DMS 273 treated with DMSO at 0.1 percent for 48 hours (cell line): ENCODE measurements at places on chromosomes 12 and 14.
A peak's percentile ranks its signal among the peaks of the same experiment; 100 is the strongest.

DNA sequence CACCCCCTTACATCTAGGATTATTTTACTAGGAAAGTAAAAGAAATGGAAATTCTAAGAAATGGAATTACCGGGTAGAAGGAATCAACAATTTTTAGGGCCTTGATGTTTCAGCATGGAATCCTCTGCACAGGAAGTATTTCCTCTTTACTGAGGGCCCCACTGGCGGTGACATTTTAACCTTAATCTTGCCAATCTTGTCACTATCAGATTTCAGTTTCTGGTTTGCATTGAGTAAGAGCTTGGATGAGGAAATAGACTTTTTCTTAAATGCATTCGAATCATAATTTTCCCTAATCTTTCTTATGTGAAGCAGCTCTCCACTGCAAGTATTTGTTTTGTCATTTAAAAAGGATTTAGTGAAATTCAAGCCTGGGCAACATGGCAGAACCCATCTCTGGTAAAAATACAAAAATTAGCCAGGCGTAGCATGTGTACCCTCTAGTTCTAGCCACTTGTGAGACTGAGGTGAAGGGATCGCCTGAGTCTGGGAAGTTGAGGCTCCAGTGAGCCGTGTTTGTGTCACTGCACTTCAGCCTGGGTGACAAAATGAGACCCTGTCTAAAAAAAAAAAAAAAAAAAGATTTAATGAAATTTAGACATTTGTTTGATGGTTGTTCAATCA, 40.7 kb downstream of the TPCN1 start:
- DNase-seq, result no peak

- DNase-seq, result no peak
These were observed 47.7 kb downstream of the CLMN start for GRCh38 chr14:95272057-95272456.

DNA sequence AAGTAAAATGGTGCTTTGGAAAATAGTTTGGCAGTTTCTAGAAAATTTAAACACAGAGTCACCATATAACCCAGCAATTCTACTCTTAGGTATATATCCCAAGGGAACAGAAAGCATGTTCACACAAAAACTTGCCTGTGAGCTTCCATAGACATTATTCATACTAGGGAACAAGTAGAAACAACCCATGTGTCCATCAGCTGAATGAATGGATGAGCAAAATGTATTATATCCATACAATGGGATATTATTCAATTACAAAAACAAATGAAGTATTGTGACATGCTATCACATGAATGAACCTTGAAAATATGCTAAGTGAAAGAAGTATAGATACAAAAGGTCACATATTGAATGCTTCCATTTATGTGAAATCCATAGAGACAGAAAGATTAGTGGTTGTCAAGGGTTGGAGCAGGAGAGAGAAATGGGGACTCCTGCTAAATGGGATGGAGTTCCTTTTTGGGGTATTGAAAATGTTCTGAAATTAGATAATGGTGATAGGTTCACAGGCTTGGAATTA, 7.9 kb downstream of the SLC10A1 start:
- no peak for DNase-seq

DNA sequence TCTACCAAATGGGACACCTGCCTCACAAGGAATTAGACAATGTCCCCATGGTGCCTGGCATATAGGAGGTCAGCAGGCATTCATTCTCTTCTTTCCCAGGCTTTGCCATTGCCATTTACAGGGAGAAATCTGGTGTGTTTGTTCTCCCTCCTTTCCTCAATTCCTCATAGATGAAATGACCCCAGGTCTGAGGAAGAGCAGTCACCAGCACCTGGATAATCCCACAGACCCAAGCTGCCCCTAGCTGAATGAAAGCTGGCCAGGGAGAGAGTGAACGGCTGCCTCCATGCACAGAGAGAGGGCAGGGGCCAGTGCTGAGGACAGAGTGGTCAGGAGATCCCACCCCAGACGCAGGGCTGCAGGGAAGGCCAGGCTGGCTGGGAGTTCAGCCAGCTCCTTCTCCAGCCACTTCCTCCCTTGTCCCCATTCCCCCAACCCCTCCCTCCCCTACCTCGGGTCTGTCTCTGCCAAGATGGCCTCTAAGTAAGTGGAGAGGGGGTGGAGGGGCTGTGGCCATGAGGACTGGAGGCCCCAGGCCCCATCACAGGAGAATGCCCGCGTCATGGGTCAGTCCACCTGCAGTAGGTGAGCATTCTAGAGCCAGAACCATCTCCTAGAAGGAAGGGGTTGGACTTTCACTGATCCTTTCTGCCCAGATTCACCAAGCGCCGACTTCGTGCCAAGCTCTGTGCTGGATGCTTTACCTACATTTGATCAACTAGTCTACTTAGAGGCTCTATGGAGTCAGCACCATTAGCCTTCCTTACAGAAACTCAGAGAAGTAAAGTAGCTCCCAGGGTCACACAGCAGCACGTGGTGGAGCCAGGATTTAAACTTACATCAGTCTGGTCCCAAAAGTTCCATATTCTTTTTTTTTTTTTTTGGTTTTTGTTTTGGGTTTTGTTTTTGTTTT, 2.0 kb upstream of the KRT4 start:
- no peak for DNase-seq

GRCh38 chr14:52399104-52399503, 85.0 kb downstream of the PTGER2 start:
- DNase-seq, result no peak

GRCh38 chr12:12195081-12195480, 71.8 kb downstream of the LRP6 start:
- no peak for DNase-seq

- DNase-seq, result no peak
These were observed 190.2 kb downstream of the KIF26A start for GRCh38 chr14:104328607-104329006.

DNA sequence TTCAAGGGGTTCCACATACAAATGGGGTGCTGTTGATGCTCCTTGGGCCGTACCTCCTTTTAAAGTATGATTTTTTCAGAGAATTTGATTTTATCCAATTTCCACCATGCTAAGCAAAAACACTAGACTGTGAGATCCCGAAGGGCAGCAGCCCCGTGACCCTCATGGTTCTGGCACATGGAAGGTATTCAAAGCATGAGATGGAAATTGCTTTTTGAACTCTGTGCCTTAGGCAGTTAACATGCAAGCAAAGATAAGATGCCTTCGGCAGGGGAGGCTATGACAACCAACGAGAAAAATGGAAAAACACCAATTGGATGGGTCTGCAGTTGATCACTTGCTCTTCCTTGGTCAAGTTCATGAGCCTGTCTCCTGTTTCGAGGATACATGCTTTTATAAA, 120.8 kb upstream of the DIO3 start:
- no peak for DNase-seq

- peak; percentile 12 for DNase-seq
These were observed 16.4 kb downstream of the MLXIP start for GRCh38 chr12:122094735-122095631.

DNA sequence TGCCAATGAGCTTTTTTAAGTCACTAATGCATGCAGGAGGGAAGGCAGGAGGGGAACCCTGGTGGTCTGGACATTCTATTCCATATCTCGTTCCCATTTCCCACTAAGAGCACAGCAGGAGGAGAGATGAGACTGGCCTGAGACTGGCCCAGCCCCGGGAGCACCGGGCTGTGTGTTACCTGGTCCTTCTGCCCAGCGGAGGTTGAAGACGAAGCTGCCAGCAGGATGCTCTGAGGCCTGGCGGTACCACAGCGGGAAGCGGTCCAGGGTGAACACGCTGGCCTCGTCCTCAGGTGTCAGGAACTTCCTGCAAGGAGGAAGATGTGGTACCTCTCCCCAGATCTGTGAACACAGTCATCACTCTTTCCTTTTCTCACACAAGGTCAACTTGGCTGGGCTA, 23.9 kb downstream of the LRTM2 start:
- no peak for DNase-seq

- no peak for DNase-seq
These were observed 92.6 kb downstream of the ITPR2 start for GRCh38 chr12:26740348-26740747.
